NCI-H526 treated with DMSO at 0.1 percent for 48 hours (cell line): ENCODE measurements at places on chromosomes 5 and 9.

DNA sequence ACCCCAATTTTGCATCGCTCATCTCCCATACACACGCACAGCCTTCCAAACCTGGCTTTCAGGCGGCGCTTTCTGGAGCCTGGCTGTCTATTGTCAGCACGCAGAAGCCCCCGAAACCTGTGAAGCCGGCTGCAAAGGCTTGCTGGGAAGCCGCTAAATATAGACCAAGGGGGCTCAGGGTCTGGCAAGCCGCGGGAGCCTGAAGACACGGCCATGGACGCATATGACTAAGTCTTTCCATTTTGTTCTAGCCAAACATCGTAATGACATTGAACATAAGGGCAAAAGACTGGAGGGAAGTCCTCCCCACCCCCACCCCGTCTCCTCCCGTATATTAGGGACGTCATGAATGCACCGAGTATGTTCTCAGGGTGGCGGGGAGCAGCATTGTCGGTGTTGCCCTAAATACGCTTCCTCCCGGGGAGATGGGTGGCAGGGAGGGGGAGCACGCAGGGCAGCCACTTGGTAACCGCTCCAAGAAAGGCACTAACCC is 1.1 kb downstream of the CTNND2 start:
- peak; percentile 62 for DNase-seq

DNA sequence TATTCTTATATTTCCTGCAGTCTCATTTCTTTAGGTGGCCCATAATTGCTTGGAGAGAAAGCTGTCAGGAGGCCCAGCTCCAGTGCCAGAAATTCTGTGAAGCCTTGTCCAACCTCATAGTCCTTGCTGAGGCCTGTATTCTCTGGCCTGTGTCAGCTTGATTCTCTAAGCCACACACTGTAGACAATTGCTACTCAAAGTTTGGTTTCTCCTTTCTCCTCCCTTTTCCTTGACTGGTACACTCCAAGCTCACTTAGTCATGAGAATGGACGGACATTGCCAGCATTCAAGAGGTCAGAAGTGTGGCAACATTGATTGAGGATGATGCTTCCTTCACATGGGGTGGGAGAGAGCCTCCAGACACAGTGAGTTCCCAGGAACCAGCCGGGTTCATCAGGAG is 71.3 kb upstream of the CXCL14 start:
- no peak for DNase-seq

DNA sequence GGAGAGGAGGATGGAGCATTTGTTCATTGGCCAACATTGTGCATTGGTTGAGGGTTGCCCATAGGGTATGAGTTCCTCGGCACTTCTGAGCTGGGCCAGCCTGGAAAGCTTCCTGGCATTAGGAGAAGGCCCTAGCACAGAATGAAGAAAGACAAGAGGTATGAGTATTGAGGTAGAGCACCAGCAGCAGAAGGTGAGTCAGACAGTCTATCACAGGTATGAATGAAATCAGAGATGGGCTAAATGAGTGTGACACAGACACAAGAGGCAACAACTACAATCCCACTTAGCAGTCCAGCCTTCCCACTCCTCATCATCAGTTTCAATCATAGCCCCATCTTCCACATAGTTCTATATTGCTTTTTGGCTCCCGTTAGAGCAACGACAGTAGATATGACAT is 25.4 kb upstream of the TGFBR1 start:
- DNase-seq: no peak

GRCh38 chr9:1051584-1052275 is 1.6 kb downstream of the DMRT2 start:
- DNase-seq: no peak

DNA sequence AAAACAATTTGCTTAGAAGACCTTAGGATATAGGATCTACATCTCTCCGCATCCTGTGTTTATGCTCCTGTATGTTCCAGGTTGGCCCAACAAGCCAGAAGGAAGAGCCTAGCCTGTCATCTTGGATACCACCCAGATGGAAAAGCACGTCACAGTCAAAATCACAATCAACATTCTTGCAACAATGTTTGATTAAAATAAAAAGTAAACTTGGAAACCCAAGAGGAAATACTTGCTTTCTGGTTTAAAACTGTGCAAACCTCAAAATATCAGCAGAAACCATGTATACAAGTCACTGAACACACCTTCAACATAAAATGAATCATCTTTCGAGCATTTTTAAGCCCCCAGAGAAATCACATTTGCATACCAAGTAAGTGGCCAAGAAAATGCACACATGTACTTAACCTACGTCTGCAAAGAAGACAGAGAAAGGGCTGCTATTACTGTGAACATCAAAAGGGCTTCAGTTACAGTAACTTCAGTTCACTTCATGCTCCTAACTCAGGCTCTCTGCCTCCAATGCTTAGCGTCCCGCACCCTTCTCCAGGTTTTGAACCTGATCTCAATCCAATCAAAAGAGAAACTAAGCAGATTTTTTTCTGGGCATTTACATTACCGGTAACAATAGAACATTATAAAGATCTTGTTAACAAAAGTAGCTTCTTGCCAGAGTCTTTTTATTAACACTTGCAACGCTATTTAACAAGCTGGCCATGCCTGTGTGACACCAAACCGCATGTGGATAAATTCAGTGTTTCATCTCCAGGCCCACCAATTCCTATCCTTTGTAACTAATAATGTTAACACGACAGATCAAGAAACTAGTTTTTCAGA is 1.3 kb downstream of the ENC1 start:
- DNase-seq: peak; percentile 22

GRCh38 chr5:124746916-124747790 is 714 bp upstream of the ZNF608 start:
- DNase-seq: peak; percentile 89

GRCh38 chr9:32738501-32739172 is 44.7 kb upstream of the TMEM215 start:
- DNase-seq: no peak

DNA sequence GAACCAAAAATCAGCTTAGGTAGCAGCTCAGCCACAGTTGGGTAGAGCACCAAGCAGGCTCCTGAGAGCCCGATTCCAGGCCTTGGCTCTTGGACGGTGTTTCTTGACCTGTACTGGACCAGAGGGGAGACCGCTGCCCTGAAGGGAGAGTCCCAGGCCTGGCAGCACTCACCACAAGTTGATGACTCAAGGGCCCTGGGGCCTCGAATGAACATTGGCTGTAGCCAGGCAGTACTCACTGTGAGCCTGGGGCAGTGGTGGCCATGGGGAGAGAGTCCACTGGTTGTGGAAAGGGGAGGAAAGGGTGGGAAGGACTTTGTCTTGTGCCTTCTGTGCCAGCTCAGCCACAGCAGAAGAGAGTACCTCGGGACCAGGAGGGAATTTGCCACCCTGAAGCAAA is 166.1 kb downstream of the EDIL3 start:
- DNase-seq: no peak
